Activated T-cell treated with anti-CD3 and anti-CD28 coated beads for 48 hours (primary cell): ENCODE measurements at places on chromosomes 4 and X.

- no peak for DNase-seq
These were observed 265.4 kb upstream of the ADGRL3 start for GRCh38 chr4:60934566-60935295.

GRCh38 chr4:113050371-113050755, 910 bp downstream of the ANK2 start:
- DNase-seq: no peak

GRCh38 chr4:161148051-161148450, 1015.7 kb downstream of the FSTL5 start:
- no peak for DNase-seq

- no peak for DNase-seq
These were observed 4.1 kb downstream of the ENPEP start for GRCh38 chr4:110480031-110480549.

GRCh38 chr4:153207567-153207966, 3.3 kb downstream of the TRIM2 start:
- no peak for DNase-seq

DNA sequence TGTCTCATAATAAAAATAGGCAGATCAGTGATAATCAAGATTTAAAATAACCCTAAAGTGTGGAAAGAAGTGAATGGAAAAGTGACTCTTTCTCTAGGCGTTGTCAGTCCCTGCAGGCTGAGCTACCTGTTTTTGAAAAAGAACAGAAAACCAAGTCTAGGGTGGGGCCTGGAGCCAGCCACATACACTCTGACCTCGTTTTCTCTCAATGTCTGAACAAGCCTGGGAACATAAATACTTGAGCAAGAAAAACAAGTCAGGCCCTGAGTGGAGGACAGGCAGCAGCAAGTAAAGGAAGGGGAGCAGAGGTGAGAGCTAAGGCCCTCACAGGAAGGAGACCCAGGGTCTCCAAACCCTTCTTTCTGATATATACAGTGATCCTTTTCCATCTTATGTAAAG, 91.7 kb upstream of the HPF1 start:
- no peak for DNase-seq

GRCh38 chr4:69995526-69996016, at the start of gene STATH:
STATH (plus strand) TSS chr4:69995966; CDS start chr4:69998438, 2,472 bp downstream.
- no peak for DNase-seq
